Spinal cord (tissue), 10 donors: ENCODE measurements at places on chromosomes 3 and 15.

- no peaks in the 10 kb centered on the region for H3K4me1 ChIP-seq
- no peak for DNase-seq
- peaks cover 63% of the 10 kb centered on the region for H3K36me3 ChIP-seq
- no peak overlapping the region for H3K27ac ChIP-seq
These were observed 23.4 kb downstream of the WHAMM start for GRCh38 chr15:82832601-82833361.

GRCh38 chr15:89680282-89680873 lies 1.2 kb upstream of the PLIN1 start:
- H3K27me3 ChIP-seq: no peaks in the 10 kb centered on the region
- H3K4me3 ChIP-seq: no peak overlapping the region

DNA sequence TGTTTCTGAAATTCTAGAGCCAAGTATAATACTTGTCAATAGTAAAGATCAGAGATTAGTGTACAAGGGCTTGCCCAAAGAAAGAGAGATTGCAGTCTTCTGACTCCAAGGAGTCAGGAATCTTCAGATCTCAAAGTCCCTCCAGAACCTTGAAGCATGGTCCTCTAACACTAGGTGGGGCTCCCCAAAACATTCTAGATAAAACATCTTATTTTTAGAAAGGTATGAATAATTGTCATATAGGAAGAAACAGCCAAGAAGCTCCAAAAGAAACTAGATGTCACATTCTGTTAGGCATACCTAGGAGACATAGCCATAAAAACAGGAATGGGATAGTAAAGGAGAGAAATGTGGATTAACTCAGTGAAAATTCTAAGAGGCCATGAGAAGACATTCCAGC lies 10.7 kb downstream of the MUC13 start:
- H3K27me3 ChIP-seq: no peaks in the 10 kb centered on the region
- DNase-seq: no peak
- H3K4me3 ChIP-seq: no peak overlapping the region
- H3K36me3 ChIP-seq: no peaks in the 10 kb centered on the region
- no peak overlapping the region for H3K27ac ChIP-seq
- no peaks in the 10 kb centered on the region for H3K4me1 ChIP-seq

GRCh38 chr3:146803745-146804144 lies 198.6 kb upstream of the PLSCR5 start:
- H3K27me3 ChIP-seq: no peaks in the 10 kb centered on the region
- no peaks in the 10 kb centered on the region for H3K36me3 ChIP-seq
- DNase-seq: no peak
- H3K27ac ChIP-seq: peak overlapping the region; percentile 70

DNA sequence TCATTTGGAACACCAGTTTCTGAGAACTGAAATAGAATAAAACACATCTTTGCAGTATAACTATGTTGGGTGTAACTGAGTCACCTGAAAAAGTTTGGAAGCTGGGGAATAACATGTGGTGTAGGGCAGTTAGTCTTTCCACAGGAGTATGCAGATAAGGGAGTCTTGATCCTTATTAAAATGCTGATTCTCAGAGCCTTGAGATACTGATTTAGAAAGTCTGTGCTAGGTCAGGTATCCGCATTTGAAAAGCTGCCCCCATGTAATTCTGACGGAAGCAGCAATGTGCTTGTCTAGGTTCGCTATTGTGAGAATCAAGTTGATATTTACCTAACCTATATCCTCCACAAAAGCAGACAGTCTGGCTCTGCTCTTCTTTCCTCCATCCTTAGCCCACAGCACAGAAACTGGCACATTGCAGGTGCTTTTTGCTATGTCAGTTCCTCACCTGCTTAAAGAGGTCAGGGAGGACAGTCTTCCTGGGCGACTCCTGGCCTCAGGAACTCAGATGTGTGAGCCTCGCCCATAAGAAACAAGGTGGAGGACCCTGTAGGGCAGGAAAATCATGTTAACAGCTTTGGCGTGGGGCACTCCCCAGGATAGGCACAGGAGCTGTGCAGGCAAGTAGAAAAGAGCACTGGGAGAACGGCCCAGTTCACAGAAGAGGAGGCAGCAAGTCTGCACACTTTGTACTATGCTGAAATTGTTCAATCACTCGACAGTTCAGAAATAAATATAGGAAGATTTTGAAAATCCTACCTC lies 27.6 kb upstream of the SRPRB start:
- no peaks in the 10 kb centered on the region for H3K27me3 ChIP-seq
- H3K36me3 ChIP-seq: peaks cover 9% of the 10 kb centered on the region
- no peak overlapping the region for H3K27ac ChIP-seq
- H3K4me3 ChIP-seq: no peak overlapping the region
- DNase-seq: no peak
- no peaks in the 10 kb centered on the region for H3K4me1 ChIP-seq

GRCh38 chr3:177882124-177882648 lies 654.0 kb upstream of the KCNMB2 start:
- no peaks in the 10 kb centered on the region for H3K36me3 ChIP-seq
- H3K4me3 ChIP-seq: no peak overlapping the region
- no peaks in the 10 kb centered on the region for H3K27me3 ChIP-seq
